Pons (tissue), 1 donor: ENCODE measurements at places on chromosomes 6 and 20.
A peak's percentile ranks its signal among the peaks of the same experiment; 100 is the strongest.

GRCh38 chr6:161168281-161168891 is 105.5 kb downstream of the AGPAT4 start:
- DNase-seq, result peak; percentile 85

DNA sequence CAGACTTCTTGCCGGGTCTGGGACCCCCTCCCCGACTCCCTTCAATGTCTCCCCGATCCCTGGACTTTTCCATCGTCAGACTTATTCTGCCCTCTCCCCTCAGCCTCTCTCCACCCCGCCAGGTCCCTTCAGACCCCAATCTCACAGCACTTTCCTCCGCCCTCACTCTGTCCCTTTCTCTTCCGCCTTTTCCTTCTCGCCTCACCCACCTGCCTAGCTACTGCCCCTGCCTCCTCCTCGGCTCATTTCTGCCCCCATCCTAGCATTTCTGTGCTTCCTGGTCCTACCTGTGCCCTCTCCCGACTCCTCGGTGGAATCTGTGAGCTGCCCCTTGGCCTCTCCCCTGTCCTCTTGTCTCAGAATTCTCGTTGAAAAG is 616 bp downstream of the CHMP4B start:
- DNase-seq, result no peak

DNA sequence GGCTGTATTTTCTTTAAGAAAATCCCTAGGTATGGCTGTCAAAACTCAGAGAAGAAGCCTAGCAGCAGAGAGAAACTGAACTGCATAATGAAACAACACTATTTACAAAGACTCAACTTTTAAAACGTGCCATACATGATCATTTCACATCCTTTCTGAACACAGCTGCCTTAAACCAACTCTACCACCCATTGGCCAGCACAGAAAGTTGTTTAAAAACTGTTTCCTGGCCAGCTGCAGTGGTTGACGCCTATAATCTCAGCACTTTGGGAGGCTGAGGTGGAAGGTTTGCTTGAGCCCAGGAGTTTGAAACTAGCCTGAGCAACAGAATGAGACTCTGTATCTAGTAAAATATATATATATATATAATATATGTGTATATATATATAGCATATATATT is 336.4 kb upstream of the SOX4 start:
- no peak for DNase-seq

GRCh38 chr6:16396497-16397319 is 158.3 kb downstream of the GMPR start:
- no peak for DNase-seq
